Fibroblast of gingiva (primary cell): ENCODE measurements at places on chromosomes 2 and 18.

DNA sequence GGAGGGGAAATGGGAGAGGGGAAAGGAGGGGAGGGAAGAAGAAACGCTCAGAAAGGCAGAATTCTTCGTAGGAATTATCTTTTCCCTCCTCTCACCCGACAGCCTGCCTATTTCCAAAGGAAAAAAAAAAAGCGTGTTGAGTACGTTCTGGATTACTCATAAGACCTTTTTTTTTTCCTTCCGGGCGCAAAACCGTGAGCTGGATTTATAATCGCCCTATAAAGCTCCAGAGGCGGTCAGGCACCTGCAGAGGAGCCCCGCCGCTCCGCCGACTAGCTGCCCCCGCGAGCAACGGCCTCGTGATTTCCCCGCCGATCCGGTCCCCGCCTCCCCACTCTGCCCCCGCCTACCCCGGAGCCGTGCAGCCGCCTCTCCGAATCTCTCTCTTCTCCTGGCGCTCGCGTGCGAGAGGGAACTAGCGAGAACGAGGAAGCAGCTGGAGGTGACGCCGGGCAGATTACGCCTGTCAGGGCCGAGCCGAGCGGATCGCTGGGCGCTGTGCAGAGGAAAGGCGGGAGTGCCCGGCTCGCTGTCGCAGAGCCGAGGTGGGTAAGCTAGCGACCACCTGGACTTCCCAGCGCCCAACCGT, at the start of gene GAD1:
Gene GAD1, plus strand, starts transcription at position 384 of the 589 bp plus-strand sequence. CDS start 1,705 bp downstream, outside the sequence.
- DNase-seq: no peak

DNA sequence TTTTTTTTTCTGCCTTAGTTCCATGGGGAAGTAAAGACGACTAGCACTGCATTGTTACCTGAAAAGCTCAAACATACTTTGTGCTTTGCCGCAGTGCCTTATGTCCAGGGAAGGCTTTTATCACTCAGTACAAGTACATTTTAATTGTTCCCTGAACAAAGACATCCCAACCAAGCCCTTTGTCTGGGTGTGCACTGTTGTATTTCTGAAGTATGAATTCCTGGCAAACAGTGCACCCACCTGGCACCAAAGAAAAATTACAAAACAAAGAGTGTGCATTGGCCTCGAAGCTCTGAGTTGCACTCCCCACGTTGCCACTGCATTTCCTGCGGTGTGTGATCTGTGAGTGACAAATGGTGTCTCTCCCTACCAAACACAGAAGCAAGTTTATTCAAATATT, 858.5 kb upstream of the PIK3C3 start:
- DNase-seq: no peak

DNA sequence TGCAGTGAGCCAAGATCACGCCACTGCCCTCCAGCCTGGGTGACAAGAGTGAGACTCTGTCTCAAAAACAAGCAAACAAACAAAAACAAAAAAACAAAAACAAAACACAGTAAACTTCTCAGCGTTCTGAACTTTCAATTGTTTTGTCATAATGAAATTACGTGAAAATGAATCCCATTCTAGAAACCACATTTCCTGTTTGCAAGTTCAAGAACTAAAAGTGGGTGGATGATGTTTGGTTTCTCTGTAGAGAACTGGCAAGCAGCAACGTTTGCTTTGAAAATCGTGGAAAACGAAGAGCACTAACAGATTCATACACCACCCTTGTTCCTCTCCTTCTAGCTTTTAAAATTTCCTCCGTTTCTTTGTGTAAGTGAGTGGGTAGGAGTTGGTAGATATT, 226.1 kb upstream of the LYPD1 start:
- DNase-seq: no peak

GRCh38 chr2:201882353-201883090, 76.2 kb downstream of the CDK15 start:
- DNase-seq: peak; percentile 13

DNA sequence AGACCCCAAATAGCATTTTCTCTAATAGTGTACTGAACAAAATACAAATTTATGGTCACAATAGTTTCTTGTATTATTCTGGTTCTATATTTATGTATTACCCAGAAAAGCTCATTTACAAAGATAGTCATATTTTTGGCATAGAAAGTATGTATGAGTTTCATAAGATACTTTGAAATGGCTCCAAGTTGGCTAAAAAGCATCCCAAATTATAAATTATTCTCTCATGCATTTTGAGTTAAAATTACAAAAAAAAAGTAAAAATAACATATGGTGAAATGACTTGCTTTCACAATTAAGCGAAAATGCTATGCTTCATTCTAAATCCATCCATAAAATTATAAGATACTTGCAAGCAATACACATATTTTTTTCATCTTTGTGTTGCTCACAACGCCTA, 530.7 kb downstream of the ZNF804A start:
- no peak for DNase-seq

- DNase-seq: no peak
Observed at GRCh38 chr2:62747876-62748275, 42.4 kb downstream of the EHBP1 start.

GRCh38 chr2:128361376-128362131, 42.9 kb upstream of the HS6ST1 start:
- no peak for DNase-seq
